ENCODE measurements at places on chromosomes 7 and 10.

DNA sequence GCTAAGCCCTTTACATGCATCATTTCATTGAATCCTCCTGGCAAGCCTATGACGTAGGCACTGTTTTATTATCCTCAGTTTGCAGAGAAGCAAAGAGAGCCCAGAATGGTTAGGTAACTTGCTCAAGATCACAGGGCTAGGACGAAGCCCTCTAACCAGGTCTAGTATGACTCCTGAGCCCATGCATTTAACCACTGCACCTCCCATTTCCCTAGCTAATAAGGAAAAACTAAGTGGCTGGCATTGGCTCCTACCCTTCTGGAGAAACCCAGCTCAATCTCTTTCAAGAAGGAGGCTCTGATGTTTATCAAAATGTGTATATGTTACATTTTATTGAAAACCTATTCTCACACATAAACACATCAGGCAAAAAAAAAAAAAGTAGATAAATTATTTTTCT, 19.8 kb downstream of the MYOF start:
- no peak for DNase-seq

DNA sequence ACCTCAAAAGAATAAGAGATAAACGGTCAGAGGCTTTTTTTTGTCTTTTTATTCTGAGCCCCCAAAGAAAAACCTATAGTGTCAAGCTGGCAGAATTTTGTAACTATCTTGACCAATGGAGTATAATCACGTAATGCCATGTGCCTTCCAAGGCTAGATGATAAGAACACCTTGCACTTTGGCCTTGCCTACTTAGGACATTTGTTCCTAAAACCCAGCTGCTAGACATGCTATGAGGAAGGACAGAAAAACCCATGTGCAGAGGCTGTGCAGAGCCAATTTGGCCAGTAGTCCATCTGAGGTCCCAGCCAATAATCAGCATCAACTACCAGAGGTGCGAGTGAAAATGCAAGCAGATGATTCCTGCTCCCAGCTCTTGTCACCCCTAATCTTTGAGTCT, 69.9 kb downstream of the EPDR1 start:
- DNase-seq, result no peak

DNA sequence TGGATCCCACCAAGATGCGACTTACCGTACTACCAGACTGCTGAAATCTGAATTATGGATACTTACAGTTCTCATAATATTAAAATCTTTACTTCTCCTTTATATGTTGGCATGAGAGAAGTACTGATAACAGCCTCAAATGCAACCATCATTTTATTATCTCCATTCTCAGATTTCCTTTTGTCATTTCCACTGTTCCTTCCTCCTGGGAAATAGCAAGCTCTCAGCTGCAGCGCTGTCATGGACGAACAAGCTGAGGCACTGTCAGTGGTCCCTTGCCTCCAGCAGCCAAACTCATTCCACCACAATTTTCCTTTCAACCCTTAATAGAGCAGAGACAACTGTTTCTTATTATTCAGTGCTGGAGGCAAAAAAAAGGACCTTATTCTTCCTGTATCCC, 478.4 kb downstream of the ARL4A start:
- no peak for DNase-seq

- peak; percentile 57 for DNase-seq
Measured at GRCh38 chr10:97676770-97677581, 10.1 kb downstream of the AVPI1 start.

GRCh38 chr10:79060641-79061255, 8.0 kb upstream of the ZMIZ1 start:
- DNase-seq, result no peak

DNA sequence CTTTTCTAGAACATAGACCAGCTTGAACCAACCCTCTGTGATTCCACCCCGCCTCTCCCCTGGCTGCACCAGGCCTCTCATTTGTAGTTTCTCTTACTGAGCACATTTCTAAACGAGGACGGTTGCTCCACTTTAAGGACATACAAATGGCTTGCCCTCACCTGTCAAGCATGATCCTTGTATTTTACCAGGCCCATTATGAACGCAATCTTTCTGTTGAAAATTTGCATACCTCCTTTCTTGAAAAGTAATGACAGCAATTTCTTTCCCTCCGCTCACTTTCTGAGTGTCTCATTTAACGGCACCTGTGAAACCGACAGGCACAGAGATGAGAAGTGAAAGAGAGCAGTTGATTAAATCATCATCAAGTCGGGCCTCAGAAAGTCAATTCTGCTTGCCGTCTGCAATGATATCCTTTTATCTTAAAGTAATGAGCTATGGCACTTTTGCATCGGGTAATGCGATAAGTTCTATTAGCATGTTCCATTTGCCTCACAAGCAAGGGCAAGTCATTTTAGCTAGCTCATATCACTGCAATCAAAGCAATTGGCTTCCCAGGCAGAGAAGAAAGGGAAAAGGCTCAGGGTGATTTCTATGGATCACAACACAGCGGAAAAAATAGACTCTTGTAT, 705.6 kb upstream of the GALNT17 start:
- DNase-seq, result peak; percentile 86

DNA sequence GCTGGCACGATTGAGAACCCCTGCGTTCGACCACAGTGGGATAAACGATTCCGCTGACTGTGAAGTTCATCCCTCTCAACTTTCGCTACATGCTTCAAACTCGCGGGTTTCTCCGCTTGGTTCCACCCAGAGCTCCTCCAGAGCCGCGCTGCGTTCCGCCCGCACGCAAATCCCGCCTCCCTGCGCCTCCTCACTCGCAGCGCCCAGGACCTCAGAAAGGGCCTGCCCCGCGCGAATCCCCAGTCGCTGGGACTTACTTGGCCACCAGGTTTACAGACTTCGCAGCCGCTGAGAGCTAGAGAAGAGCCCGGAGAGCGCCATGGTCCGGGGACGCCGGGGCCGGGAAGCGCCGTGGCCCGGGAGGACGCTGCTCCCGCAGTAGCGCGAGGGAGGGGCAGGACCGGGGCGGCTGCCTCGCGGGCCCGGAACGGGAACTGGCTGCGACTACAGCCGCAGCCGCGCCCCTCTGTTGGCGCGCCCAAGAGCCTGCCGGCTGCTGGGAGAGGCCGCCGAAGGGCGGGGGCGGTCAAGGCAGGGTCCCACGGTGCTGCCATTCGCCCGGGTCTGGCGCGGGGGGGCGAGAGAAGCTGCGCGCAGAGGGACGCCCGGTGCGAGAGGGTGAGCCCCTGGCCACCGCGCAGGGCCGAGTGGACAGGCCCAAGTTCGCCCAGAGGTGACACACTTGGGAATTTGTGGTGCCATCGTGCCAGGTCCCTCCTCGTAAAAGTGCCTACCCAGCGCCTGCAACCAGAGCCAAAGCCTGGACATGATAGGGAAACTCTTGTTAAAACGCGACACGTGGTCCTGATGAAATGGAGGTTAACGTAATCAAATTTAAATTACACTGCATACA, at the start of gene NOD1:
Gene NOD1, minus strand, starts transcription at position 436 of the 853 bp plus-strand sequence. CDS start 21,863 bp downstream, outside the sequence.
- peak; percentile 76 for DNase-seq

DNA sequence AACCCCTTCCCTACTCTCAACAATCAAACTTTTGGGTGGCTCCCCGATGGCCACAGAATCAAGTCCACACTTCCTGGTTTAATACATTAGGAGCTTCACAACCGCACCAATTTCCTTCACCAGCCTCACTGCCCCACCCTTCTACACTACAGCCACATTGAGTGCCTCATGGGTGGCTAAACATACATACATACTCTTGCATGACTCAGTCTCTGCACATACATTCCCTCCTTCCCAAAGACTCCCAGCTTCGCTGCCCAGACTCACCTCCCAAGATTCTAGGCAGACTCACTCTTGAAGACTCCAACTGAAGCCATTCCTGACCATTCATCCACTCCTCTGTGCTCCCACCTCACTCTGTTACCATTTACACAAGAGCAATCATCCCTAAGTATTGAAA, 15.9 kb downstream of the VPS41 start:
- no peak for DNase-seq

DNA sequence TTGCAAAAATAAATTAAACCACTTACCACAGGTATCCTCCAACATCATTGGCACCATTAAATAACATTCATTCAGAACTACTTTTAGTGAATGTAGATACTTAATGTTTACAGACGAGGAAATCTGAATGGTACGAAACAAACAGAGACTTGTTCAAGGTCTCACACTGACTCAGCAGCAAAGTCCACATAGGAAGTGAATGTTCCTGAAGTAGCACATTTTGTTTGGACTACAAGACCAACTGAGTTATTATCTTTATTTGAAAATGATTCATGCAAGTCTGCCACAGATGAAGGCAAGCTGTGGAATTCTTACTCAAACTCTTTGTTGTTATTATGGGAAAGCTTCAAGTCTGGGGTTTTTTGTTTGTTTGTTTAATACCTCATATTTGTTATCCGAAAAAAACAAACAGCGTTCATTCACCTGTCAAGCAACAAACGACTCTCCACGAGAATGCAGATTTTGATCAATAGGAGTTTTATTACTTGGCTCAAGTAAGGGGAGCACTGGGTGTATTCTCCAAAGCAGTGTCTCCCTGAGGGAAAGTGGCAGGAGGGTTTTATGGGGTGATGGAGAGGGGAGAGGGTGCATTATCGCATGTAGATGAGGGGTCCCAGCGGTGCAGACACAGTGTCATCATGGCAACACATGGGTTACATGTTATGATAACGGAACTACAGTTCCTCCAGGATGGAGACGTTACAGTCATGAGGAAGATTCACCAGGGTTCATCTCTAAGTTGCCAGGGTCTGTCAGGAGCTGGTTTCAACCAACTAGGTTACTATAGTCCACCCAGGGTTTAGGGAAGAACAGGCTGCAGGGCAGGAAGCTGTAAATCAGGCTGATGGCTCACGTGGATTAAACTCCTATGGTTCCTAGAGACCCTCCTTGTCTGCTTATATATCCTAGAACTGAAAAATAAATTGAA, 147.7 kb upstream of the AKR1E2 start:
- no peak for DNase-seq

DNA sequence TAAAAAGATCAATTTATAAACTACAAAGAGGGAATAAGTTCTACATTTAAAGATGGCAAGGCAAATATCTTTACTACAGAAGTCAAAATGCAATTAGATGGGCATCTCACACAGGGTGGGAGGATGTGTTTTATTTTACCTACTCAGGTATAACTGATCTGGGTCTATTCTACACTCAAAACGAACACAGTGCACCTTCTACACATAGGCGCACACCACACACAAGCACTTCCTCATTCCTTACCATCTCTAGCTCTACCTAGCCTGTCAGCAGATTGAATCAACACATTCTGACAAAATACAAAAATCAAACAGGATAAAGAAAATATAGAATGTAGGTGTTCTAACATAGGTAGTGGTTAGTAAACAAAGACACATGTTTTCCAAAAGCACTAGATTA, 64.8 kb downstream of the SGCE start:
- no peak for DNase-seq

DNA sequence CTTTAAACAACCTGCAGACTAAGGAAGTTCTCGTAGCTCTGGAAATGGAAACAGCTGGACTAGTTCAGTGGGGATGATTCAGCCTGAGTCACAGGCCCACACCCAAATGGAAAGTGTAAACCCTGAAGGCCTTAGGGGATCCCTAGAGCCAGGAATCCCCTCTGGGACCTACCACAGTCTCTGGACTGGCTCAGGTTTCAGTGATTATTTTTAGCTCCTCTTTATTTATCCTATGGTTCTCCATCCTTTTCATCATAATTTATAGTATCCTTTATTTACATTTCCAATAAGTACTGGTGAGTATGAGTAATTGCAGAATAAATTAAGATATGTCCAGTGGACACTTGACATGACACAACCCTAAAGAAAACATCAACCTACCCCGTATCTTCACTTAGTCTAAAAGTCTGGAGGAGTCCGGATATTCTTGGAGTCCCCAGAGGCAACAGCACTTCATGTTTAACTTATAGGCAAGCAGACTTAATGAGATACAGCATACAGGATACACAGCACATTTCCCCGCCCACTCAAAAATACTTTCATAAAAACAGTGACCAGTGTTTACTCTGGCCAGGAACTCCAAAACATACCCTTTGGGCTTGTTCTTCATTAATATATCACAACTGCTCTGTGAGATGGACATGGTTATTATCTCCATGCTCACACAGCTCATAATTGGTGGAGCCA, 28.4 kb upstream of the SEMA3E start:
- no peak for DNase-seq

GRCh38 chr7:18013936-18014335, 13.7 kb downstream of the PRPS1L1 start:
- DNase-seq, result no peak

DNA sequence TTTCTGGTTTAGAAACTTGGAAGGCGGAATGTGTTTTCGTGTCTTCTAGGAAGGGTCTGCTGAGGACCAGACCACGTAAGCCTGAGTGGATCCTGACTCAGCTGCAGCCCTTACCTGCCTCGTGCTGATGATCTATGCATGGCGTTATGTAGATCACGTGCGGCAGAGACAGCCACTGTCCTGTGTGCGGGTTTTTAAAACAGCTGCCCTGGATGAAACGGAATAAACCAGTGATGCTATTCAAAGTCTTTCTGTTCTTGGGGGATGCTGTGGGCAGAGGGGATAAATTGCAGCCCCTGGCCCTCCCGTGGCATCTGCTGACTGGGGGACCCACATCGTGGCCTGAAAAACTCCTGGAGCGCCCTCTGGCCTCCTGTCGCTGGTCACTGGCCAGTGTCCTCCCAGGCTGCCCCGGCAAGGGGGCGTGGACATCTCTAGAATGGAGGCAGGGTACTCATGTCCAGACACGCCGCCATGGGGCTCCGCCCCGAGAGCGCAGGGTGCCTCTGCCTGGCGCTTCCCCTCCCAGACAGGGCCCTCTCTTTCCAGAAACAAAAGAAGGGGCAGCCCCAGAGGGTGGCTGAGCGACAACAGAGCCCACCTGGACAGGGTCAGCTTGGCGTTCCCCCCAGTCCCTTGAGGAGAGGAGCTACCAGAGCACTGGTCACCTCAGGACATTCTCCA, 13.2 kb downstream of the ALKBH4 start:
- peak; percentile 86 for DNase-seq

GRCh38 chr7:82443036-82443546, 486 bp downstream of the CACNA2D1 start:
- DNase-seq, result peak; percentile 41

DNA sequence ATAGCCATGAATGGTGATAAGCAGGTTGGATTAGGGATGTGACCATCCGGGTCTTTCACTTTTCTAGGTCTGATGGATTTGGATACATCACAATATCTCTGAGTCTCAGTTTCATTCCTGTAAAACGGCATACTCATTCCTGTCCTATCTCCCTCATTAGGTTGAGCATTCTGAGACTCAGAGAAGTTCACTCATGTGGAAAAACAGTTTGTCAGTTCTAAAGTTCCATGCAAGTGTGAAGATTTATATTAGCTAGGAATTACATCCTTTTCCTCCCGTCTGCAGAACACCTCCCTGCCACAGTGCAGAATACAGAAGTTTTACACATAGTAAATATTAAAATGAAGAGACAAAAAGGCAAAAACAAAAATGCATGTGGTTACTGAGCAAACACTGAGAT, 94.2 kb upstream of the SLC25A13 start:
- DNase-seq, result no peak

DNA sequence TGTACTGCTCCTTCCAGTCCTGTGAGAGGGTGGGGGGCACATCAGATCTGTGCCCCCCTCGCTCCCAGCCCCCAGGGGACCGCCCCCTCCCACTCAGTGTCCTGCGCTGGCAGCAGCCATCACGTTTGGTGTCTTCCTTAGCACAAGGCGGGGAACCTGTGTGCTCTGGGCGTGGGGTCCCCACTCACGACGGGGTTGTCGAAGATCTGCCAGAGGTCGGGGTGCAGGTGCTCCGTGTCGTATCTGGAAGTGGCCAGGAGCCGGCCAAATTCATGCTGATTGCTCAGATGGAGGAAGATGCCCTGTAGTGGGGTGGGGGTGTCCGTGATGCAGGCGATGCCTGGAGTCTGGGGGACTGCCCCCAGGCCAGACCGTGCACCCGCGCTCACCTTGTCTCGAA, 7.2 kb downstream of the PLOD3 start:
- no peak for DNase-seq
